ENCODE measurements at places on chromosomes 1 and 21.

GRCh38 chr1:24964811-24965570 lies 34.9 kb upstream of the RUNX3 start:
- DNase-seq = peak; percentile 98

- DNase-seq = no peak
Measured at GRCh38 chr1:215986401-215986800, 419.3 kb downstream of the KCTD3 start.

GRCh38 chr1:28365864-28366263 lies 3.7 kb upstream of the PHACTR4 start:
- no peak for DNase-seq

GRCh38 chr21:40016667-40017066 lies 149.4 kb downstream of the PCP4 start:
- DNase-seq = no peak

DNA sequence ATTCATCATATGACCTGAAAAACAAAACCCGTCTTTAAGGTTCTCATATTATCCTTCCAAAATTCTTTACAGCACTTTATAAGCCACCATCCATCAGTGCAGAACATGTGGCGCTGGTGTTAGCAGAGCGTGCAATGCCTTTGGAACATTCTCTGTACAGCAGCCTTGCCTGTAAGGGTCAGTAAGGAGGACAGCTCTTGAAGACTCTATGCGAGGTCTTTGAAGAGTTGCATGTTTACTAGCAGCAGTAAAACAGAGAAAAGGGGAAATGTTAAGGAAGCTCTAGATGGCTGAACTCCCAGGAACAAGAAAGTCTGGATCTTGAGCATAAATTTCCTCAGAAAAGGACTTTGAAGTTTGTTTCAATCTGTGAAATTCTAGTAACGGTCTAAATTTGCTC lies 365.6 kb downstream of the DUSP10 start:
- DNase-seq = no peak

GRCh38 chr1:145720878-145721671 lies 1.8 kb downstream of the CD160 start:
- peak; percentile 84 for DNase-seq

DNA sequence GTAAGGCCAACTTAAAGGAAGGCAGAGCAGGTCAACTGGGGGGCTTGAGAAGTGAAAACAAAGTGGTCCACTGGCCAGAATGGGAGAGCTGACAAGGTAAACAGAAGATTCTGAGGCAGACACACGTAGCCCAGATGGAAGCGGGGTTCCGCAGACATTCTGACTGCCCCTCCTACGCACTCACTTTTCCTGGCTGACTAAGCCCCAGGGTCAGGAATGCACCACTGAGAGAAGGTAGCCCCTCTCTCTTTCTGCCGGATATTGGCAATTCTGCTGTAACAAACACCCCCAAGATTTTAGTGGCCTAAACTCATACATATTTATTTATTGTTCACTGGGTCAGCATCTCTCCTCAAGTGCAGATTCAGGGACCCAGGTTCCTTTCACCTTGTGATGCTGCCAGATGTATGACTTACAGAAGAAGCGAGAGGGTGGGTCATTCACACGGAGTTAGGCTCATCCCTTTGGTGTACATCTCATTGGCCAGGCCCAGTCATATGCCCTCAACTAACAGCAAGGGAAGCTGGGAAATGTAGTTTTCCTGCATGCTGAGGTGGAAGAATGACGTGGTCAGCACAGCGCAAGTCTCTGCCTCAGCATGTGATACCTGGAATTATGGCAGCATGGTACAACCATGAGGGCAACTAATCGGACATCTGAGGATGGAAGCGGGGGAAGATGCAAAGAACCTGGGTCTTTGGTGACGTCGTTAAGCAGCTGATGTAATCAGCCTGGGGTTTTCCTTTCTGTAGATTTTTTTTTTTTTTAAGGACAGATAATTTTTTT lies 43.4 kb upstream of the MRPS6 start:
- DNase-seq = peak; percentile 35

DNA sequence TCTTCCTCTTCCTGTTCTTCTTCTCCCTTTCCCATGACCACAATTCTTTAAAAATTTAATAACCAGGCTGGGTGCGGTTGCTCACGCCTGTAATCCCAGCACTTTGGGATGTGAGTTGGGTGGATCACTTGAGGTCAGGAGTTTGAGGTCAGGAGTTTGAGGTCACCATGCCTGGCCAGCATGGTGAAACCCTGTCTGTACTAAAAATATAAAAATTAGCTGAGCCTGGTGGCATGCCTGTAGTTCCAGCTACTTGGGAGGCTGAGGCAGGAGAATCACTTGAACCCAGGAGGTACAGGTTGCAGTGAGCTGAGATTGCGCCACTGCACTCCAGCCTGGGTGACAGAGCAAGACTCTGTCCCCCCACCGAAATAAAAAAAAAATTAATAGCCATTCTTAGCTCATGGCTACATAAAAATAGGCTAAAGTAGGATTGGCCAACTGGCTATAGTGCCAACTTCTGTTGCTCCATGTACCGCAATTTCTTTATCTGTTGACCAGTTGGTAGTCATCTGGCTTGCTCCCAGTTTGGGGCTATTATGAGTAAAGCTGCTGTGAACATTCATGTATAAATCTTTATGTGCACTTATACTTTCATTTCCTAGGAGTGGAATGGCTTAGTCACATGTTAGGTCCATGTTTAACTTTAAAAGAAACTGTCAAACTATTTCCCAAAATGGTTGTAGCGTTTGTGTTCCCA lies 136.3 kb downstream of the PEX14 start:
- DNase-seq = no peak

GRCh38 chr1:203239526-203240305 lies 10.2 kb upstream of the CHIT1 start:
- DNase-seq = no peak

DNA sequence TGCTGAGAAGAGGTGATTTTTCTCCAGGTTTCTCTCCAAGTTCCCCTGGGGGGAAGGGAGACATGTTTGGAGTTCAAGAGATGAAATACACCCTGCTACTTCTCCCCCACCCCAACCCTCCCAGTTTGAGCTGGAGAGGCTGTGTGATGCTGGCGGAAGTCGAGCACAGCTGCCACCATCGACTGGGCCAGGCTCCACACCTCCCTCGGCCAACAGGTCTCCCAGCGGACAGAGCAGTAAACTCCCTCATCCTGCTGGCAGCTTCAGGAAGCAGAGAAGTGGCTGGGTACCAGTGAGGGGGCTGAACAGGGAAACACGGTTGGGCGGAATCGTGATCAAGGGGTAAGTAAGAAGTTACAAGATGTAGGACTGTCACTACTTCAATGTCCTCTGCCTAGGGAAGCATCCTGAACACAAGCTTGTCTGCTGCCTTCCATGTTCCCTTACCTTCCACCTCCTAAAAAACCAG lies 6.6 kb upstream of the NHLH1 start:
- no peak for DNase-seq

DNA sequence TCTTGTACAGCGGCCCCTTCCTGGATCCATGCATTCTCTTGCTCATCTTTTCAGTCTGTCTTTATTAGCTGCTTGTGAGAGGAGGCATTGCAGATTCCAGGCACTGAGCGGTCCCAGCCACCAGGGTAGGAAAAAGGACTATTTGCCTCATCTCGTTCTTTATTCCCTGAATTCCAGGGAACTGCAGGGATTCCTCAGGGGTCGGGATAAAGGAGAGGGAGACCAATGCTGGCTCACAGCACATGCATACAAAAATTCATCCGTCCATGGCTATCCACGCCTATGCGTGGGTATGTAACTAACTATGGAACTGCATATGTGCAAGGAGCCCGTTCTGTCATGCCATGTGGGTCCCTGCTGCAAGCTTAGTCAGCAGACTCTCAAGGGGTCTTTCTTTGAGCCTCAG lies 879 bp upstream of the PLPPR5 start:
- DNase-seq = no peak

GRCh38 chr21:26909972-26910371 lies 56.9 kb downstream of the ADAMTS5 start:
- no peak for DNase-seq

- no peak for DNase-seq
Measured at GRCh38 chr1:147478521-147478920, 62.8 kb upstream of the BCL9 start.

GRCh38 chr1:220828179-220828490 lies 41.4 kb downstream of the MTARC1 start:
- DNase-seq = no peak

DNA sequence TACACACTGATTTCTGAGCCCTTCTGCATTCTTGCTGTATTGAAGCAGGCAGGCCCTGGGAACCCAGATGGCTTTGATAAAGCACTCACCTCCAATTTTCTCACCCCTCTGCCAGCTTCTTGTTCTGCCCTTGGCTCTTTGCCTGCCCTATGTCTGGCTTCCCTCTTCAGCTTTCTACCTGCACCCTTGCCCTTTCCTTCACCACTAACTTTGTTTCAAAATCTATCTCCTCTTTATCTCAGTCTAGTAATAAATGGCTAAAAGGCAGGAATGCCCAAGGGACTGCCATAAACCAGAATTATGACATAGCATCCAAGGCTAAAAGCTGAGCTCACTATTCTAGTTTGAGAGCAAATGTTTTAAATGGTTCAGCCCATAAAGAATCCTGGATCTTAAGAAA lies 178.7 kb downstream of the TNR start:
- no peak for DNase-seq

DNA sequence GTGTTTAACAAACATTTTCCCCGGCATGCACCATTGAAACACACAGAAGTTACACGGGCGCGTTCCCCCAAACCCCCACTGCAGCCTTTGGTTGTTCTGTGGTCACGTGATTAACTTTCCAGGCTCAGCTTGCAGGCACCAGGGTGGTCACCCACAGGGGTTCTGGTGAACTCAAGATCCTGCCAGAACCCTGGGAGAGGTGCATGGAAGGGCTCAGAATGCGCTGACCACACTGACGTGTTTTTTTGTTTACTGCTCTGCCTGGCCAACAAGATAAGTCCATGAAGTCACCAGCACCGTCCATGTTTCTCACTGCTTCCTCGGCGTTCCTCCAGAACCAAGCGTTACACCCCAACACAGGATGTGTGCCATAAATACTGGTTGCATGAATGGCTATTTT lies 229.5 kb upstream of the VAMP3 start:
- DNase-seq = peak; percentile 28

DNA sequence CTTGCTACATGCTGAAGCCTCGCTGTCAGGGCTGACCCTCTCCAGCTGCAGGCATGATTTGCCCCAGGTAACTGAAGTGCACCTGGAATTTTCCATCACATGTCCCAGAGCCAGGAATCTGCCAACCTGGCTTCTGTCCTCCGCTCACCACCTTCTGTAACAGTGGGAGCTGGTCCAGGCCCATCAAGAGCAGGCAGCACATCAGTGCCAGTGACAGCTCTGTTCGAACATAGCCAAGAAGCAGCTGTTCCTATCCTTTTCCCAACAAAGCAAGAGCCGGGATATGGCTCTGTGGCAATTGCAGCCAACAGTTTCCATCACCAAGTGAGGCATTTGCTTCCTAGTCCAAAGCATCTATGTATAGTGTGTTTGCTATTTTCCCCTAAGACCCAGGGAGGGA lies 42.2 kb upstream of the KANK4 start:
- no peak for DNase-seq

DNA sequence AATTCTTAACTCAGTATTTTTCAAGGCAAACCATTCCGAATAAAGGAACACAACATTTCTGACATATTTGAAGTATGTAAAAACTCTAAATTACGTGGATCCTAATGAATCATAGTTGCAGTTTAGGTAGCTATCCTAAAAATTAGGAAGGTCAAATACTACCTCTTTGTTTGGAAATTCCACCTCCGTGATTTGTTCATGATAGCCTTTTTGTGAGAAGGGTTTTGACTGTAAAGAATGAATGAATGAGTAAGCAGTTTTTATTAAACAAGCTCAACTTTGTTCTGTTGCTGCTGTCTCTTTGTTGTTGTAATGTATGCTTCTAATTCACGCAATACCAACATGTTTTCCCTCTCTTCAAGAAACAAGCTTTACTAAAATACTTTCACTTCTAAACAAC lies 840.4 kb downstream of the USP25 start:
- no peak for DNase-seq

- peak; percentile 82 for DNase-seq
Measured at GRCh38 chr1:1144122-1144842, 28.4 kb upstream of the C1orf159 start.

DNA sequence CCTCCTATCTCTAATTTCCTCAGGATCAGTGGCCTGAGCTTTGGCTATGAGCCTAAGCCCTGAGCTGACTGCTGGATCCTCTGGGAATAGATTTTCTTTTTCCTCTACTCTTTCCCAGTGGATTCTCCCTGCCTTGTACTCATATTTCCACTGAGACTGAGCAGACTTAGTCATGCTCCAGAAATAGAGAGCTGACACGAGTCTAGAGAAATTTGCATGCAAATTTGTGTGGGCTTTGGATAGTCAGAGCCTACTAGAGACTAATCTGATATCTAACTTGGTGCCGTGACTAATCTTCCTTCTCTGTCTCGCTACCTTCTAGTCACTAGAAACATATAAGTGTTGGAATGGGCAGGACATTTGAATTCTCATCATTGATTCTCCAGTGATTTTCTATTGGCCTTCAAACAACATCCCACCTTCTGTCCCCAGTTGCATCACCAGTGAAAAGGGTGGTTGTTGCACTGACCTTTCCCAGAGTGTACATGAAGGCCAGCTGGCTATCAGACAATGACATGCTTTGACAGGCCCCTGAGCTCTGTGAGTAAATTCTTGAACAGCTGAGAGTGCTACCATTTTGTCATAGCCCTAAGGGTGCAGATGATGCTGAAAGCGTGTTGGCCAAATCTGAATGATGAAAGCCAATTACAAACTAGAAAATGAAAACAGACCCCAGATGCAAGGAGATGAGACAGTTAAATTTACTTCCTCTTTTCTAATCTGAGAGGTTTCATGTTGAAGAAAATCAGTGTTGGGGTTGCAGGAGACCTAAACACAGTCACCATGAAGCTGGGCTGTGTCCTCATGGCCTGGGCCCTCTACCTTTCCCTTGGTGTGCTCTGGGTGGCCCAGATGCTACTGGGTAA lies at the start of gene FCRLA:
TSS of gene FCRLA (plus strand) at position 748 of the 866 bp plus-strand sequence. CDS start at position 784, 36 bp downstream.
- no peak for DNase-seq

DNA sequence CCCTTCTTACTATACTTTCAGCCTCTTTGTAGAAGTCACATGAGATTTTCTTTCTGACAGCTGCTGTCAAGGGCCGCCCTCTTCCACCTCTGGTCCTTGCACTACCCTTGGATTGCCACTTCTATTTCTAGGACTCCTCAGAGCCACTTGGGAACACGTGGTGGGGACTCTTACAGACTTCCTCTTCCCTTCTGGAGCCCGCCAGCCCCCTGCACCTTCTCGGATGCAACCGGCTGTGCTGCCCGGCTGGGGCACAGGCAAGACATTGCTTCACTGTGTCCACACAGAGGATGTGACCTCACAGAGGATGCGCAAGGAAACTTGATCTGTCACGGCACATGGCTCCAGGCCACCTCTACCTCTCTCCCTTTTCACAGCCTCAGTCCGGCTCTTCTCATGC lies 2.4 kb upstream of the IKBKE start:
- no peak for DNase-seq

DNA sequence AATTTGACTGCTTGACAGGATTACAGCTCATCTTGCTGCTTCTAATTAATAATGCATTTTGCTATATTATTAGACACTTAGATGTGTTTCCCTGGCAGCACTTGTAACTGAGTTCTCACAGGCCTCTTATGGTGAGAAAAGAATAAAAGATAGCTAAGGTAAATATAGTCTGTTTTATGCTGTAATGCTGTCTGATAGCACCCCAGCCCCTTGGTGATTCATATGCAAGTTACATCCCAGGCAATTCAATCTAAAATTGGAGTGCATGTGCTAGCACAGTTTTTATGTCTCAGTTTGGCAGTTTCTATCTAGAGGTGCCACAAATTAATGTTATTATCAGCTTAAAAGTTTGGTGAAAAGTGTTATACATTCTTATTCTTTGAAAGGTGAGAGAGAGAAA lies 42.2 kb downstream of the RGS13 start:
- no peak for DNase-seq
